ENCODE measurements at places on chromosomes 1 and 21.

DNA sequence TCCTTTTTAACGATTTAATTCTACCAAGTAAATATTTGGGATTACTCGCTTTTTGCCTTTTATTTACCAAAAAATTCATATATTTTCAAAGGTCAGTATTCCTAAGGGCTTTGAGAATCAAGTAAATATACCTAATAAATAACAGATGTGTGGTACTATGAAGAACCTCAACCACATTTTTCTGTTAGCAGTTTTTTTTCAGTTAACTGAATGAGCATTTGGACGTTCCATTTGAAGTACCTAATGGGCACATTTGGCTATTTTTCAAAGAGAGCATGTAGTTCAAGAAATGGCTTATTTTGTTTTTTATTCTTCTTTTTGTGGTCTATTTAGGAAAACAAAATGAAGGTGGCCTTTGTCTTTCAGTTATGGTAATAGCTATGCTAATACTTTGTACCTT is 253.0 kb downstream of the GPR52 start:
- peak; percentile 8 for DNase-seq

DNA sequence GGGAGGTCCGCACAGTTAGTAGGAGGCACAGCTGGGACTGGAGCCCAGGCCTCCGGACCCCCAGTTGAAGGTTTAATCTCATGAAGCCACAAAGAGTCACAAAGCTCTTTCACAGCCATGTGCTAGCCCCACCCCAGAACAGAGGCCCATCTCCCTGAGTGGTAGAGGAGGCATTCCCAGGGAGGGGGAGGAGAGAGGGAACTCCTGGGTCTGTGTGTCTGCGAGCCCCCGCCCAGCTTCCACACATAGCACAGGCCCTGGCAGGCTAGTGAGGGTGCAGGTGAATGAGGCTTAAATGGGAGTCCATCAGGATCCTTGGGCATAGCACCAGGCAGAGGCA is 197.8 kb downstream of the MATN1 start:
- no peak for DNase-seq

DNA sequence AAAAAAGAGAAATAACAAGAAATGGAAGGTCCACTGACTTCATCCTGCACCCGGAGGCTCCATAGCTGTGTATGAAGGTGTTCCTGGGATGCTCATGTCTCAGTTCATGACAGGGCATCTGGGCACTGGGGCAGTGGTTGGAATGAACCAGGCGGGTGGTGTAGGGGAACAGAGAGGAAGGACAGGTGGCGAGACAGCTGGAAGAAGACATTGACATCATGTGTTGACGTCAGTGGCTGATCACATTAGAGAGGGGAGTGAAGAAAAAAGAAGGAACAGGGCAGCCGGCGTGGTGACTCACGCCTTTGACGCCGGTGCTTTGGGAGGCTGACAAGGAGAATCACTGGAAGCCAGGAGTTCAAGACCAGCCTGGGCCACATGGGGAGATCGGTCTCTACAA is 50.1 kb downstream of the HUNK start:
- DNase-seq, result no peak

- DNase-seq, result no peak
Observed at GRCh38 chr1:54215523-54215922, 15.6 kb downstream of the MRPL37 start.

GRCh38 chr1:202221911-202222909 is 28.6 kb downstream of the LGR6 start:
- DNase-seq, result no peak

DNA sequence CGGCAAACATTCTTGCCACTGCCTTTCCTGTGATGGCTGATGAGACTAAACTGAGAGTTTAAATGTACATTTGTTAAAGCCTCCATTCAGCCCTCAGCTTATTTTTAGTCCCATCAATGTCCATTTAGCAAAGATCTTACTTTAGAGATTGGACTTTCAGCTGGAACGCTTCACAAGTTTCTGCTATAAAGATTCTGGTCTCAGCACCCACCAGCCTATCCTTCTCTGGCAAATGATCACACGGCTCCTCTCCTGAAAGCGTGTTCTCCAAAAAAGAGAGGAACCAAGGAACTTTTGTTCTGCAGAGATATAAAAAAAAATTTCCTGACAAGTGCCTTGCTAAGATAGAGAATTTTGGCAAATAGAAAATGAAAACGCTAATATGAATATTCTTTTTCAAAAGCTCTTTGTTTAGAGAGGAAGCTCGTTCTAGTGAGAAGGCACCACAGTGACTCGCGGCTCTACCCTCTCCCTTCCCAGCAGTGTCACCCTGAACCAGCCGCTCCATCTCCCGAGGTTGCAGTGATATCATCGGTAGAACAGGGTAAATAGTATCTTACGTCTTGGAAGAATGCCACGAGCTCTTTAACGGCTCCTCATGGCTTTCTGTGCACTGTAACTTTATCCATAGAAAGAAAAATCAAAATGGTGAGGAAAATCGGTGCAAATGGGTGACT is 200.2 kb downstream of the APP start:
- DNase-seq, result no peak

DNA sequence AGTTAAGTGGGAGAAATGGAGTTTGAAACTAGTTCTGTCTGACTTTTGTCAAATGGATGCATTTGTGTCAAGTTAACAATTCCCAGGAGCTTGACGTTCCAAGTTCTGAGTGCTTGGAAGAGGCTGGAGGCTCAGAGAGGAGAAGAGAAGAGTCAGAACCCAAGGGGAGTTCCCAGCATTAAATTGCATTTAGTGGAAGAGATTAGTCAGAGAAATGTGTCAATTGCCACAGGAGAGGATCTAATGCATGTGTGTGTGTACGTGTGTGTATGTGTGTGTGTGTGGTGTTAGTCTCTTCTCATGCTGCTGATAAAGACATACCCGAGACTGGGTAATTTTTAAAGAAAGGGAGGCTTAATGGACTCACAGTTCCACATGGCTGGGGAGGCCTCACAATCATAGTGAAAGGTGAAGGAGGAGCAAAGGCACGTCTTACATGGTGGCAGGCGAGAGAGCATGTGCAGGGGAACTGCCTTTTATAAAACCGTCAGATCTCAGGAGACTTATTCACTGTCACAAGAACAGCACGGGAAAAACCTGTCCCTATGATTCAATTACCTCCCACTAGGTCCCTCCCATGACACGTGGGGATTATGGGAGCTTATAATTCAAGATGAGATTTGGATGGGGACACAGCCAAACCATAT is 101.5 kb upstream of the TMEM51 start:
- no peak for DNase-seq

DNA sequence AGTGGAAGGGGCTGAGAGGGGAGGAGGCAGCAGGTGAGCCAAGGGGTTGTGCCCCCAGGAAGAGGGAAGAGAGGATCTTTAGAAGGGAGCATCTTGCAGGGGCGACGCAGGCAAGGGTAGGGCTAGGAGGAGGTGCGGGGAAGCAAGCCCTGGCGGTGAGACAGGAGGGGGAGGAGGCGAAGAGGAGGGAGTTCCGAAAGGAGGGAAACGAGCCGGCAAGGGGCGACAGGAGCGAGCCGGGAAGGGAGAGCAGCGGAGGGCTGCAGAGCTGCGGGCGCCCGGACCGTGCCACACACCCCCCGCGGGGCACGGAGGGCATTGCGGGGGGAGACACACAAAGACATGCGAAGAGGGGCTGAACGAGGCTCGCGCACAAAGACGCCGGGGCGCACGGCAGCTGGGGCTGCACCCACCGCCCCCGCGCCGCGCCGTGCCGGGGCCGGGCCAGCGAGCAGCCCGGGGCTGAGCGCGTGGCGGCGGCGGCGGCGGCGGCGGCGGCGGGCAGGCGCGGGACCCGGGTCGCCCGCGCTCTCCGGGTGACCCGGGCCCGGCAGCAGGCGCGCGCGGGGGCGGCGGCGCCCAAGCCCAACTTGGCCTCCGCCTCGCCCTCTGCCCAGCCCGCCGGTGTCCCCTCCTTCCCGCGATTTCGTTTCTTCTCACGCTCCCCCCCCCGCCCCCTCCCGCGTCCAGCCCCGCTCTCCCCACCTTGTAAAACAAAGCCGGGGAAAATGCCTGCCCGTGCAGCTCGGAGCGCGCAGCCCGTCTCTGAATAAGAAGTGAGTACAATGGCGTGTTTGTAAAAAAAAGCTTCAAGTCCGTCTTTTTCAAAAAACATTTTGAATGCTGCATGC is at the start of gene KCNK2:
KCNK2 (plus strand) TSS at position 206 of the 851 bp plus-strand sequence. CDS start 649 bp downstream, outside the sequence.
- no peak for DNase-seq

GRCh38 chr1:158830074-158830677 is 975 bp upstream of the MNDA start:
- DNase-seq, result no peak

GRCh38 chr1:15180945-15181523 is 27.5 kb downstream of the TMEM51 start:
- no peak for DNase-seq

GRCh38 chr1:245807306-245807705 is 652.5 kb downstream of the KIF26B start:
- DNase-seq, result no peak

- DNase-seq, result no peak
Observed at GRCh38 chr1:32848354-32849063, 22.2 kb downstream of the FNDC5 start.

- no peak for DNase-seq
Observed at GRCh38 chr1:214296860-214297745, 16.1 kb downstream of the SMYD2 start.

- DNase-seq, result no peak
Observed at GRCh38 chr1:113293256-113293626, 97.1 kb upstream of the MAGI3 start.

- DNase-seq, result no peak
Observed at GRCh38 chr1:170661646-170662411, 2.1 kb upstream of the PRRX1 start.

- DNase-seq, result no peak
Observed at GRCh38 chr1:228096416-228097332, 6.5 kb downstream of the C1orf35 start.

GRCh38 chr21:42360317-42360716 is 6.0 kb downstream of the TFF1 start:
- DNase-seq, result no peak

- no peak for DNase-seq
Observed at GRCh38 chr1:29524285-29525065, 288.2 kb downstream of the PTPRU start.

GRCh38 chr1:69272684-69273083 is 295.0 kb upstream of the LRRC7 start:
- no peak for DNase-seq

DNA sequence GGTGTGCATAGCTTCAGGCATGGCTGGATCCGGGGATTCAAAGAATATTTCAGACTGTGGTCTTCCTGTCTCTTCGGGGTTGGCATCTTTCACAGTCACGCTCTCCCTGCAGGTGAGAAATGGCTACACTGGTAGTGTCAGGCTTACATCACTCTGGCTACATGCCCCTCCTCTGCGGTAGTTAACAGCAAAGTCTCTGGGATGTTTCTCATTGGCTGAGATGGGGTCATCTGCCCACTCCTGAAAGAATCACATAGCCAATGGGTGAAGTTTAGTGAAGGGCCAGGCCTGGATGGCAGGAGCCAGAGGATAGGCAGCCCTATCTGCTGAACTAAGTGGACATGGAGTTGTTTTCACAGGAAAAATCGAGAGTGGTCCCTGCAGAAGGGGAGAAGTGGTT is 356.5 kb downstream of the MATN1 start:
- DNase-seq, result no peak

- no peak for DNase-seq
Observed at GRCh38 chr1:236484310-236484971, 39.3 kb upstream of the LGALS8 start.

GRCh38 chr1:220962031-220962751 is 82.9 kb downstream of the HLX start:
- no peak for DNase-seq

- DNase-seq, result no peak
Observed at GRCh38 chr1:17292299-17293160, 15.5 kb upstream of the PADI4 start.

- no peak for DNase-seq
Observed at GRCh38 chr1:154614247-154614646, 6.3 kb upstream of the ADAR start.

GRCh38 chr1:94246692-94247137 is 9.3 kb upstream of the ARHGAP29 start:
- no peak for DNase-seq

DNA sequence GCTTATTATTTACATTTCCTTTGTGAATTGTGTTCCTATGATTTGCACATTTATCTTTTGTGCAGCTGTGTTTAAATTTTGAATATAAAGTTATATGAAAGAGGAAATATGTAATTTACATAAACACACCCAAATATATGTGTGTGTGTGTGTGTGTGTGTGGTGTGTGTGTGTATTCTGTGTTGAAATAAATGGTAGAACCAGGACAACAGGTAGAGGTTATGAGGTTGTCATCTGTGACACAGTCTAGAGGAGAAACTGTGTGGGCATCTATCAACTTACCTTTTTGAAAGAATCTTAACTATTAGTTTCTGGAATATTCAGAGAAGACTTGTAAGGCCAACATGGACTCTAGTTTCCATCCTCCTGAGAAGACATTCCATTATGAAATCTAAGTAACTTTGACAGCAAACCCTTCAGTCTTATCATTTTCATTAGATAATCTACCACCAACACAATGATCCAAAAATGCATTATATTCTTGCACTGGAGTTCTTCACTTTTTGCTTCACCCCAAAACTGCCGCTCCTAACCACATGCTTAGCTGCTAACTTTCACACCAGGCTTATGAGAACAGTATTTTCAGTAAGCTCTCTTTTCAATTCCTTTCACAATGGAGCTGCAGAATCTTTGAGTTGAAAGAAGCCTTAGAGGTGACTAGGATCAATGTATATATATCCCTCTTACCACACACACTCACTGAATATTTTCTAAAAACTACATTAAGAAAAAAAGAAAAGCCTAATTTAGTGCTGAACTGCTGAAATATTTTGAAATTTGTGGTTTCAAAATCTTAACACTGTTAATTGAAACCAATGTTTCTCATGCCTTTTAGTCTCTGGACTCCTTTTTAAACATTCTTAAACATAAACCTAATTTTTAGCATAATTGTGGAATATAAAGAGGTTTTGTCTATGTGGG is 21.8 kb downstream of the PTPRC start:
- DNase-seq, result no peak

DNA sequence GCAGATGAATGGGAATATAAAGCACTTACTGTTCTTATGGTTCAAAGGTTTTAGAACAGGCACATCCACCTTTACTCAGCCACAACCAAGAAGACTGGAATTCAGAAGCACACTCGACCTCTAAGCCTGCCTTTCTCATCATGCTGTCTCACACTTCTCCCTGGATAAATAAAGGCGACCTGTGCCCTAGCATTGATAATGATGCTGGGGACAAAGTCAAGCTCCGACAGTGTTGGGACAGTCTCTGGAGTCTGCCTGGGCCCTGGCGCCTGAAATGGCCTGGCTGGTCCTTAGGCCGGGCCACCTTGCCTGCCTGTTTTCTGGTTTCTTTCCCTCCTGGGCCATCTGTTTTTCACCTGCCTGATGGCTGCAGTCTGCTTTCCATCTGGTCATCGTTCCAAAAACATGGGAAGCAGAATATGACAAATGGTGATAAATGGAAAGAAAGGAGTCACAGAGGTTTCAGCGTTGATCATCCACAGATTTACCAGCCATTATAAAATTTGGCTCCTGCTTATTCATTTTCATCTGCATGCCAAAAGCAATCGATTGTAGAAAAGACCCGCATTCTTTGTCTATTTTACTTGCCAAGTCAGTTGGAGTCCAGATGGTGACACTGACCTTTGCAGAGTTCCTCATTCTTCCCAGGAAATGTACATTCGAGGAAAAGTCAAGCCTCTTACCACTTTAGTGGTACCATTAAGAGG is 91.2 kb upstream of the KCNJ15 start:
- peak; percentile 88 for DNase-seq

GRCh38 chr1:222373831-222374602 is 173.9 kb downstream of the HHIPL2 start:
- DNase-seq, result no peak

GRCh38 chr1:78468521-78468920 is 22.3 kb upstream of the PTGFR start:
- DNase-seq, result peak; percentile 97

All from NCI-H446 treated with DMSO at 0.1 percent for 48 hours (cell line).